ENCODE measurements at places on chromosomes 4 and X.

GRCh38 chr4:24274381-24274941 lies 309.9 kb downstream of the DHX15 start:
- DNase-seq = no peak

DNA sequence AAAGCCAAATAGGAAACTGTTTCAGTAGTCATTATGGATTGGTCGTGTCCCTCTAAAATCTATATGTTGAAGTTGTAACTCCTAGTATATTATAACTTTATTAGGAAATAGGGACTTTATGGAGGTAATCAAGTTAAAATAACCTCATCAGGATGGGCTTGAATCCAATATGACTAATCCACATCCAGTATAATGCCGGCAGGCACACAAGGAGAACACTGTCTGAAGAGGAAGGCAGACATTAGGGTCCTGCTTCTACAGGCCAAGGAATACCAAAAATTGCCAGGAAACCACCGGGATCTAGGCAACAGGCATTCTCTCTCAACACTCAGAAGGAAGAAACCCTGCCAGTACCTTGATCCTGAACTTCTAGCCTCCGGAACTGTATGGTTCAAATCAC lies 130.3 kb downstream of the ATP10D start:
- DNase-seq = no peak

- no peak for DNase-seq
These were observed 11.8 kb downstream of the EDA start for GRCh38 chrX:69627744-69628143.

- DNase-seq = peak; percentile 80
These were observed 10.5 kb upstream of the ZCCHC13 start for GRCh38 chrX:74293343-74293946.

DNA sequence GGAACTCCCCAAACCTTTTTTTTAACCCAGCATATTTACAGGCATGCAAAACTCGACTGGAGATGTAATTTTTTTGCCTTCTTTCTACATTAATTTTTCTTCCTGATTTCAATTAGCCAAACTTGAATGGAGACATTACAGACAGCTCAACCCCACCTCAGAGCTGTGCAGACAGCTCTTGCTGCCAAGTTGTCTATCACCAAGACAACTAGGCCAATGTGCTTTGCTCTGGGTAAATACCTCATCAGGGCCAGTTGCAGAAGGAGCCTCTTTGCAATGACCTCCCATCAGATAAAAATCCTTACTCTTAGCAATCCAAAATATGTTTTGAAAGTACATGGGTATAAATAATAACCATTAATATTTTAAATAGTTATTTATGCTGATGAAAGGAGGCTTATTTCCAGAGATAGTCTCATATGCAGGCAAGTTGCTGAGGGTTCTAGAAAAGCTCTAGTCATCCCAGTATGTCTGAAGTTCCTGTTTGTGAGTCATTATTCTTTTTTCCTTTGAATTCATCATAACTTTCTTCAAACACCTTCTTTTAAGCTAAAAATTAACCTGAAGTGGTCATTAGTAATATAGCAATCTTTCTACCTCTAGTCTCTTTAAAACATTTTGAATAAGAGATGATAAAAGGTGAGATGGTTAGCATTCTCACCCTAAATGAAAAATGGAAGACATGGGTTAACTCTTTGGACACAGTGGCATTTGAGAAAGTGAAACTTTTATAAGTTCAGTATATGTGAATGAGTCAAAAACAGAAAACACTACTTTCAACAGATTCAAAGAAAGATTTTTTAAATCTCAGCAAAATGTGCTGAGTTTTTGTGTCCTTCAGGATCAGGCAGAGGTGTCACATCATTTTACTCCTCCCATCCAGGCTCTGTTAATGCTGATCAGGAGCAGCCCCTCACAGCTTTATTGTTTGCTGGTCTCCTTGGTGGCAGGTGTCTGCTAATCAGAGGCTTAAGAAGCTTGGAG lies 475.5 kb upstream of the FGF16 start:
- no peak for DNase-seq

DNA sequence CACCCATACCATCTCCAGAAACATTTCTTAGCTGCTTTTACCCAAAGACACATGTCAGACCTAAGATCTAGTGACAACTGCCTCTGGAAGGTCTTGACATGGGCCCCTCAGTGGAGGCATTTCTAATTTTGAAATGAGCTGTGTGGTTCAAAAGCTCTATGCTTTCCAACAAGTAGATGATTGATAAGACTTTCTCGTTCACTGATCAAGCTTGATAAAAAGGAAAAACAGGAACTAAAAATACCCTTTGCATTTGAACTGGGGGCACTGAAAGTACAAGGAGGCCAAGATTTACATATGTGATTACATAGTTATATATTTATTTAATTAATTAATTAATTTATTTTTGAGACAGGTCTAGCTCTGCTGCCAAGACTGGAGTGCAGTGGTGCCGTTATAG lies 61.3 kb upstream of the SCOC start:
- DNase-seq = peak; percentile 54

DNA sequence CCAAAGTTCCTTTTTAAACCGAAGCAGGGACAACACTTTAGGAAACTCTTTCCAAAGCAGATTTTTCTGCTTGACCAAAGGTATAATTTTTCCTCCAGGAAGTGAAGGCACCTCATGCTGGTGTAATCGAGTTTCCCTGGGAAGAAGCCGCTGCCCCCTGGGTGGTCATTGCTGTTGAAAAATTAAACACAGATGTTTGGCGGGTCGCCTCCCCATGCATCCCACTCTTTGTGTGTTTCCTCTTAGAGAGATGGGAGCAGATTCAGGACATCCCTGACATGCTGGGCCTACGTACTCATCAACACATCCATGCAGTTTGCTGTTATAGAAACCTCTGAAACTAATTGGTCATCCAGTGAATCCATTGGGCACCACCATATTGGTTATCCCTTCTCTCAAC lies 179.2 kb upstream of the HCCS start:
- DNase-seq = no peak

DNA sequence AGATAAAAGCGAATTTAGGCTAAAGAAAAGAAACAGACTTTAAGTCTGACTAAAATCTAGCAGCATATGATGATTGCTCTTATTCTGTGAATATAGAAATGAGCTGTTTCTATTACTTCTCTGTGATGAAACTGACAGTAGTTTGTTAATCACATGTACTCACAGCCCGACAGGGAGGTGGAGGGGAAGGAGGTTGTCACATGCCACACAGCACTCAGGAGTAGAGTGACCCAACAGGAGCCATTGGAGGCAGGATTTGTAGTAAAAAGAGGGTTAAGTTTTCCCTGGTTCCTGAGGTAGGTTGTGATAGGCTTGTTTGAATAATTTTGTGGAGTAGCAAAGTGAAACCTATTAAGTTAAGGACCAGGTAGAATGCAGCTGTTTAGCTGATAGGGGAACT lies 495.9 kb downstream of the CENPC start:
- no peak for DNase-seq

DNA sequence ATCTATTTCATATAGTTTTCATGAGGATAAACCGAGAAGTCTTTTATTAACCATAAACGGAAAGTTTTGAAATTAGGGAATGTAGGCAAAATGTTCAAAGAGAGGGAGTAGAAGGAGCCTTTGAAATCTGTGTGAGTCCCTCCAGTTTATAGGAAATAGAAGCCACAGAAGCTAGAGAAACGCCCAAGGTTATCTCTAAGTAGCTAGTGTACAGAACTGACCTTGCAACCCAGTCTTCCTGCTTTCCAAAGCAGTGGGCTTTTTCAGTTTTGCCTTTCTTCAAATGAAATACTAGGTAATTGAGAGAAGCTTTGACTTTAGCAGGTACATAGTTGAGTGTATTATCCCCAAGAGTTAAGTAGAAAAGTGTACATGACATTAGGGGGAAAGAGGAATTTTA lies 39.4 kb downstream of the STIM2 start:
- no peak for DNase-seq

DNA sequence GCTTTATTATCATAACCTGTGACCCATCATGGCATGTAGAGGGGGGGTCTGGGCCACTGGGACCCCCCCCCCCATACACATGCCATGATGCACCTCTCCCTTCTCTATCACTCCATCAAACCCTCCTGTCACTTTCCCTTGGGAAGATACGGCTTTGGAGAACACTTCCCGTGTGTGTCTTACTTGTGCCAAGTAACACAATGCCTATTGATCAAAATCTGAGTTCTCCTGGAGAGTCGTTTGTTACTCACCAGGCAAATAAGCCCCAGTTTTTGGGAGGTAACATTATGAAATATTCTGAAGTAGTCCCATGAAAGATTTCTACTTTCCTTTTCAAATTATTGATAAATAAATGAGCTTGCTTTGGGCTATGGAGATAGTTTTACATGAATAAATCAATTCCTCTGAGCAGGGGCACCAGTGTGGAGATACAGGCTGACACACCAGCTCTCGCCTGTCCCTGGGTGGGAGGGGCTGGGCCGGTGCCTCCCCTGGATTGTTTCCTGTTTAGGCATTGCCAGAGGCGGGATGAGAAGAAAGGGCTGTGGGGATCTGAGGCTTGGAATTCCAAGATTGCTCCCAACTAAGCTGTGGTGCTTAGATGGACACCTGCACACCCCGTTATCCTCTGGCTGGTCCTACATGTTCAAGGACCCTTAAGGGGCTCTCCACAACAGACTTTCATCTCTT lies 63.2 kb upstream of the WWC2 start:
- no peak for DNase-seq

- DNase-seq = no peak
These were observed 14.4 kb downstream of the MGARP start for GRCh38 chr4:139265654-139266053.

- DNase-seq = no peak
These were observed 4.9 kb upstream of the MXD4 start for GRCh38 chr4:2266821-2267220.

DNA sequence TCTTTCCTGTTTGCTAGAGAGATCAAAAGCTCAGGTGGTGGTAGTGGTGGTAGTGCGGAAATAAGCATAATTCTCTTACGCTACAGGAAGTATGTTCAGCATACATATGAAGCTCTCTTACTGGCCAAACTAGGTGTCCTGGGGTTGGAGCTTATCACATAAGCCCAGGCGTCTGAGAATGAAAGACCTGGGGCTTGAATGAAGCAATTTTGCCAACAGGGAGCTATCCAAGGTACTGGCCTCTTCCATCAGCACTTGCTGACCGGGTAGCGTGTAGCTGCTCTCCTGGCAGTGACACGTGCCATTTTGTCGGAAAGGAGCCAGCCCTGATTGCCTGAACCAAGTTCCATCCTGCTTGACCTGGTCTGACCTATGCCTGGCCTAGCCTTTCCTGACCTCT lies 65.9 kb upstream of the HPF1 start:
- DNase-seq = peak; percentile 46

- DNase-seq = no peak
These were observed 37.4 kb downstream of the MID1 start for GRCh38 chrX:10582945-10583344.

- DNase-seq = no peak
These were observed 68.8 kb downstream of the IL15 start for GRCh38 chr4:141705048-141705746.

DNA sequence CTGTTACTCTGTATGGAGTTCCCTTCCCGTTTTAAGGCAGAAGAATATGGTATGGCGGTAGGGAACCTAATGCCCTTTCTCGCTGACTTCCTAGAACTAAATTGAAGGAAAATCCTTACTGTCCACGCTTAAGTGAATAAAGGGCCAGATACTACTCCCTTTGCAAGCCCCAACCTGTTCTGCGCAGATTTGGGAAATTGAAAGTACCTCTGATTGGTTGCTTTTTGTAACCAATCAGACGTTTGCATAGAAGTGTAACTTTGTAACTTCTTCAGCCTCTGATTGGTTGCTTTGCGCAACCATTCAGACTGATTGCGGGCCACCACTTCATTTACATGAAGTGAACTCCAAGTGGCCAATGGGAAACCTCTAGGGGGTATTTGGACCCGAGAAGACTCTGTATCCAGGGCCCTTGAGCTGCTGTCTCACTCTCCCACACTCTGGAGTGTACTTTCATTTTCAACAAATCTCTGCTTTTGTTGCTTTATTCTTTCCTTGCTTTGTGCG lies 1.2 kb upstream of the TMEM33 start:
- DNase-seq = no peak

- no peak for DNase-seq
These were observed 25.3 kb upstream of the GPC3 start for GRCh38 chrX:134010690-134011089.

- DNase-seq = no peak
These were observed 365.7 kb downstream of the FGF13 start for GRCh38 chrX:138345801-138346200.

DNA sequence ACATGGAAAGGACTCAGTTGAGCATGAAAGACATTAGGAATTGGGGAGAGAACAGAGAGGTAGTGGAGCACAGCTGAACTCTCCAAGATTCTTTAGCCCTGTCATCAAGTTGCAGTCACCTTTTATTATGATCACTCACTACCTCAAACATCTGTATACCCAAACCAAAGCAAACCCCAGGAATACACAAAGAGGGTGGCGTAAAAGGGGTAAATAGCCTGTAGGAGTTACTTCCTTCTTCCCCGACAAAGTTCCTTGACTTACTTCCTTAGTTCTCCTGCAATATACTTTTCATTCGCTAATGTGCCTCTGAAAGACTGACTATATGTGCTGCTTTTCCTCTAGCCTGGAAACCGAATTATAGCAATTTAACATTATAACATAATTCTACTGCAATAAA lies 159.9 kb downstream of the SPRY1 start:
- DNase-seq = no peak

Data from Karpas-422 (cell line).